GM12892 (cell line): ENCODE measurements at places on chromosomes 1 and 21.

DNA sequence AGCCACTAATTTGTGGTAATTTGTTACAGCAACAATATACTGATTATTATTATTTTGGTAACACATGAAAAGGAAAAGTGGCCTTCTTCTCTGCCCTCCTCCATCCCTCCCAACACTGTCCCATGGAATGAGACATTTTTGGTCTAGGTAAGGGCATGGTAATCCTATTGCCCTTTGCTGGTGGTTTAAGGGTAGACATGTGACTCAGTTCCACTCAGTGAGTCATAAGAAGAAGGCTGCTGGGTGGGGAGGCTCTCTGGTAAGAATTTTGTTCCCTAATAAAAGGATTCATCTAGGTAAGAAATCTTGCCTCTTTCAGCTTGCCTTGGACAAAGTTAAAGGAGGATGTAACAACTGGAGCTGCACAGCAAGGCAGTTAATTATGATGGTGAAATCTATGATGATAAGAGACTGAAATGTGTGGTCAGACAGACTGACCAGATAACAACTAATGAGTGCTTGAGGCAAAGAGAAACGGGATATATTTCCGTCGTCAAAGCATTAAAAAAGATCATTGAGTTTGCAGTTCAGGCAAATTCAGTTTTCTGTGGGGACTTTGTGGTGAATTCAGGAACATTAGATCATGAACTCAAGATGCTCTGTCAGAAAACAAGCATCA lies 232.0 kb upstream of the KCNK2 start:
- no peak for DNase-seq

DNA sequence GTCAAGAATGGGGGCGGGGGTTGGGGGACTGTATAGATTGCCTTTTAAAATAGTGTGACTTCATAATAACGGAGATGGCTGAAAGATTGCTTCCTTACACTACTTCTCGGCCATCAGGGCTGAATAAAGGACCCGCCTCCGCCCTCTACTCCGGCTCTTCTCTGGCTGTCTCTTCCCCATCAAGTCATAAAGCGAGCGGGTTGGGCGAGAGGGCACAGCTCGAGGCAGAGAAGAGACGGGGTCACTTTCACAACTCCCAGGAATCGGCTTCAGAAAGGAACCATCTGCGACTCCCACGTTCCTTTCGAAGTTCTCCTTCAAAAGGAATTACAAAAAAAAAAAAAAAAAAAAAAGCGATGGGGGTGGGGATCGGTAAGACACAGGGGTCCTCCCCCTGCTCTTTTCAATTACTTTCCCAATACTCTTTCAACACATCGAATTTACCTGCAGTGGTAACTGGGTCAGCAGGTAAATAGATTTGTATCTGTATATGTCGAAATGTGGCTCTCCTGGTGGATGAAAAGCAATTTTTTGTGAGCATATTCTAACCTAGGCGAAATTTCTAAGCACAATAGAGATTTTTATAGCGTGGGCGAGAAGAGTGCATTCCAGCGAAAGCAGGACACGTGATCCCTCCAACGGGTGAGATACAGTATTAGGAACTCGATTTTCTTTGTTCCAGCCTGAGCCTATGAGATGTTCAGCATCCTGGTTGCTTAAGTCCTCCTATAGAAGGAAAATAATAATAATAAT lies 2.0 kb downstream of the LRRC7 start:
- DNase-seq = no peak

- DNase-seq = no peak
Measured at GRCh38 chr1:248739572-248740205, 15.9 kb downstream of the LYPD8 start.

GRCh38 chr1:9126511-9126910 lies 2.4 kb downstream of the GPR157 start:
- no peak for DNase-seq

DNA sequence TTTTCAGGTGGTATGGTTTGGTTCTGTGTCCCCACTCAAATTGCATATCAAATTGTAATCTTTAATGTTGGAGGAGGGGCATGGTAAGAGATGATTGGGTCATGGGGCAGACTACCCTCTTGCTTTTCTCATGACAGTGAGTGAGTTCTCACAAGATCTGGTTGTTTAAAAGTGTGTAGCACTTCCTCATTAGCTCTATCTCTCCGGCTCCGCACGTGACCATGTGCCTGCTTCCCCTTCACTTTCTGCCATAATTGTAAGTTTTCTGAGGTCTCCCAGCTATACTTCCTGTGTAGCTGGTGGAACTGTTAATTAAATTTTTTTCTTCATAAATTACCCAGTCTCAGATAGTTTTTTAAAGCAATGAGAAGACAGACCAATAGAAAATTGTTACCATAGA lies 843.2 kb downstream of the AMY1C start:
- DNase-seq = no peak

GRCh38 chr1:39690794-39691382 lies 345 bp downstream of the HPCAL4 start:
- no peak for DNase-seq

DNA sequence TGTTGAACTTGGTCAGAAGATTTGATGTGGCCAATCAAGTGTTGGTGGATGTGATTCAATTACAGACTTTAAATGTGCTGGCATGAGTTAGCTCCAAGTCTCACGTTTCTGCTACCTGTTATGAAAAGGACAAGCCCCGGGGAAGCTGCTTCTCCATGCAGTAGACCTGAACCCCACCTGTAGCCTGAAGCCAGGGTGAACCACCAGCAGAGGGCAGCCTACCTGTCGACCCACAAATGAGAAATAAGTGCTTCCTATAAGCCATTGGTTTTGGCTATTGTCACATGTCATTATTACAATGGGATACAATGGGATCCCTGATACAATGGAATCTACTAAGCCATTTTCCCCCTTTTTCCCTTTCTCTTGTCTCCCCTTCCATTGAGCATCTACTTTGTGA lies 230.2 kb downstream of the PRDM2 start:
- no peak for DNase-seq

DNA sequence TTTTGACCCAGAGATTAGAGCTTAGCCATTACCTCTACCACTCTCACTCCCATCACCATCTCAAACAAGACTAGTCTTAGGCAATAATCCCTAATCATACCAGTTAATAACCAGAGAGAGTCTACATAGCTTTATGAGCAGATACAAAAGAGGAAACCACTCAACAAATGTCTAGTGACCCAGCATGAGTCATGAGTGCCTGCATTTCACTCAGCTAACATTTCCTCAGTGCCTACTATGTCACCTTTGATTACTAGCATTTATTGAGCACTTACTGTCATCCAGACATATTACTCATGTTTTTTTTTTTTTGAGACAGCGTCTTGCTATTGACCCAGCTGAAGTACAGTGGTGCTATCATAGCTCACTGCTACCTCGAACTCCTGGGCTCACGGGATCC lies 35.9 kb upstream of the GALNT2 start:
- no peak for DNase-seq

DNA sequence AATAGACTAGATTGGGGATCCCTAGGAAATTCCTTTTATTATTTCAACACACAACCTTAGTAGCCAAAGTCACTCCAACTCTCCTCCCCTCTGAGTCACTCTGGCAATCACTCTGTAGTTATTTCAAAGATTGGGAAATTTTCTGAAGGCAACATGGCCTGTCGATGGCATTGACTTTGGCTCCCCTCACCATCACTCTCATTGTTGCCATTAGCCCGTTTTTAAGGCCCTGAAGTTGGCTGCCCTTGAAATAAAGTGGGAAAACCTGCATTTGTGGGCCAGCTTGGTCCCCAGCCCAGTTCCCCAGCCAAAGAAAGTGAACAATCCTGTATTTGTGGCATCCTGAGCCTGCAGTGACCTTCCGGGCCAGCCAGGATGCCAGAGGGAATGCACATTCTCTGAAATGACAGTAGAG lies 52.5 kb downstream of the CDC7 start:
- DNase-seq = no peak

DNA sequence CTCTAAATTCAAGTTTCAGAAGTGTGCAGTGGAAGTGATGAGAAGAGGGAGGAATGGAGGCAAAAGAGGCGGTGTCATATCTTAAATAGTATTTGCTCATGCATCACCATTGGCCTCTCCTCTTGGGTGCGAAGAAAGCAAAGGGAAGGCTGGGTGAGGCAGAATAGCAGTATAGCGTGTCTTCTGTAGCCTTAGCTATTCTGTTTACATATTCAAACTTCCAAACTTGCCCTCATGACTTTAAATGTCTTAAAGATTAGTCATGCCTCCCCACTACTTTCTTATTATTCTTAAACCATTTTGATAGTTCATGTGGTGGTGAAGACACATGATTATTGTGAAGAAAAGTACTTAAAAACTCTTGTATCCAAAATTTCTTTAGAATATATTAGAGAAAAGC lies 104.6 kb upstream of the TENT5C start:
- DNase-seq = no peak

GRCh38 chr1:176888471-176889032 lies 276.0 kb downstream of the ASTN1 start:
- no peak for DNase-seq

- DNase-seq = no peak
Measured at GRCh38 chr1:21005466-21006239, 171.0 kb downstream of the EIF4G3 start.

DNA sequence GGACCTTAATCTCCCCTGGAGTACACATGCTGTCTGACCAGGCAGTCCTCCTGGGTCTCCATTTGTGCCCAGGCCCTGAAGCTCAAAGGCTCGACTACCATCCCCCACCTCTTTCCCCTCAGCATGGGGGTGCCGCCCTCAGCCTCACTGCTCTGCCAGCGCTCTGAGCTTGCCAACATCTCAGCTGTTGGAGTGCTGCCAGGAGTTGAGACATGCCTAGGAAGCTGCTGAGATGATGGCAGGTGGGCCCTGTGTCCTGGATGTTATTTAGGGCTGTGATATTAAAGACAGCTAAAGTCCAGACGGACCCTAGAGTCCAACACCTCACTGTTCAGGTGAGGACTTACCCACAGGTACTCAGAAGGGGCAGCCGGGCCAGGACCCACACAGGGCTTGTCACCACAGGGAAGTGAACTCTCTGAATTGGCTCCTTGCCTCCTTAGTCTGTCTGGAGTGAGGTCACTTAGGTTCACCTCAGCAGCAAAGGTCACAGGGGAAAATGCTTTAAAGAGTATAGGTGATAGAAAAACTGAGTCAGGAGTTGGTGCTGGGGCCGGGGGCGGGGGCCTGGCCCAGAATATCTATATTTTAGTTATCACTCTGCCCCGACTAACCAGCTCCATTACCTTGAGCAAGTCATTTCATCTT lies 19.7 kb upstream of the KCNC4 start:
- no peak for DNase-seq

GRCh38 chr1:66984491-66984890 lies 59.7 kb downstream of the MIER1 start:
- no peak for DNase-seq

DNA sequence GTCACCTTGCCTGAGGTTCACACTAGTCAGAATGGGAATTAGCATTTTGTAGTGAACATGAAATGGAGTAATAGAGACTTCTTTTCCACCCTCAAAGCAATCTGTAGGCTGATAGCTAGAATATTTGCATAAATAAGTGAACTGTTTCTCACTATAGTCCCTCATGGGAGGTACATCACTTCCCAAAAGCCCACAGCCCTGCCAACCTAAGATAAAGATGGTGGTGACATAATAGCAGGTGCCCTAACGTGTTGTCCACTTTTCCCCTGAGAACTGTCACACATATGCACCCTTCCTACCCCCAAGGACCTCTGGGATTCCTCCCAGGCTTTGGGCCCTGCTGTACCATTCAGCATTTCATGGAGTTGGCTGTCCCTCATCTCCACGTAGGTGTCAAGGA lies 4.4 kb downstream of the TMEM35B start:
- no peak for DNase-seq

DNA sequence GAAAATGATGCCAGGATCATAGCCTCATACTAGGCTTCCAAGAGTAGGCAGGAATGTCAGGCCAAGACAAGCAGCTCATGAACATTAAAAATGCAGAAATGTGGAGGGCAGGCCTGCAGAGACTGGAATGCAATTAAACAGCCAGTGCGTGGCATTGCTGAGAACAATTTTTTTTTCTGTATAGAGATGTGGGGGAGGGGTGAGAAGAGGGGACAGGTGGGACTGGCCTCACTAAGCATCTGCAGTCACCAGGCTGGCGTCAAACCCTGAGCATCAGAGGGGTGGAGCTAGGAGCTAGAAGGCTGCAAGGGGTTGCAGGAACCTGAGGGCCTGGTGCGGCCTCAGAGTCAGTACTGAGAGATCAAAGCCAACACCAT lies 114.1 kb downstream of the TNR start:
- DNase-seq = no peak

DNA sequence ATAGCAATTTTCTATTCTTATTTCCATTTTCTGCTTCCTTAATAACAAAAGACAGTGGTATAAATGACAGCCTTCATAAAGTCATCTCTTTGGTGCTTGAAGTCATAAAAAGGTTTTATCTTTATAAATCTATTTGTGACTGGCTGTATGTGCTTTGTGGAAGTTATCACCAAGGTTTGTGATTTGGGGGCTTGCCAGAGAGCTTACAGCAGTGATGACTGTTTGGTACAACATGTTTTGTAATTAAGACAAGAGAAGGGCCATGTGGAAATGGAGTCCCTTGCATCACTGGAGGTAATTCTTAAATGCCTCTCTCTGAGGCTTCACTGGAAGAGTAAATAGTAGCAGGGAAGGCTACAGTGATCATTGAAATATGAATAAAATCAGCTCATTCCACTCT lies 2.7 kb downstream of the SLC35F3 start:
- no peak for DNase-seq

DNA sequence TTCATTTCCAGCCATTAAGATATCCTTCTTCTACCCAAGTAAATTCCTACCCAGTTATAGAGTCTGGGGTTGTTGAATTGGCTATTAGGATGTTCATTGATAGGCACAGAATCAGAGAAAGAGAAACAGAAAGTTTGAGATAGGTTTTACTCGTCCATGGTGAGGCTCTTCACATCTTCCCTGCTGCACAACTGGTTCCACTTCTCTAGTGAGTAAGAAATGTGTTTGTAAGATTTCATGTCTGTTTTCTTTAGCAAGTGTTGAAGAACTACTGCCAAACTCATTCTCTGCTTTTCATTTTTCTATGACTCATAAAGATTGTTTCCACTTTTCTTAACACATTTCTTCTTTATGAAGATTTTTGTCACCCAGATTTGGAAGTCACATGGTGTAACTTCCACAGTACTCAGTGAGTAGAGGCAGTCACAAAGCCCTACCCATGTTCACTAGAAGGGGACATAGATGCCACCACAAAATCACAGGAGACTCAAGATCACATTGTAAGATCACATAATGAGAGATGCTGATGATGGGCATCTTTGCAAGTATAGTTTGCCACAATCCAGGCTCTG lies 152.3 kb downstream of the SNX7 start:
- DNase-seq = no peak

DNA sequence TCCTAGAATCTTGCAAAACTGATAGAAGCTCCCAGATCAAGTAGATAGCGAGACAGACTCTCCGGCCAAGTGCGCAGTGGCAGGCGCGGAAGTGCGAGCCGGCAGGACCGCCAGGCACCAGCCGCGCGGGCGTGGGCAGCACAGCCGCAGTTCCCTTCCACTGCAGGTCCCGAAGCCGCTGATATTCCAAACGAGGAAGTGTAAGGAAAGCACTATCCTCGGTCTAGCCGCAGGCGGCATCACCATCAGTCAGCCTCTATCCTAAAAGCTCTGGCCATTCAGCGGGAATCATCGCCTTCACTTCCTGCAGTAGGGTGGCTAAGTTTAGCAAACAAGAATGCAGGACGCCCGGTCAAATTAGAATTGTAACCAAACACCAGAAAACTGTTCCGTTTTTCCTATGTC lies 710 bp downstream of the GLRX2 start:
- DNase-seq = peak; percentile 20

- DNase-seq = no peak
Measured at GRCh38 chr1:83546874-83547273, 452.1 kb downstream of the TTLL7 start.

GRCh38 chr1:171506525-171507304 lies 21.4 kb downstream of the PRRC2C start:
- DNase-seq = no peak

- no peak for DNase-seq
Measured at GRCh38 chr21:34086887-34087306, 13.5 kb downstream of the MRPS6 start.
